NCI-H526 treated with DMSO at 0.1 percent for 48 hours (cell line): ENCODE measurements at places on chromosomes 12 and 14.

GRCh38 chr14:23136566-23137133 lies 17.6 kb upstream of the CEBPE start:
- DNase-seq, result no peak

- no peak for DNase-seq
These were observed 159.2 kb downstream of the CALM1 start for GRCh38 chr14:90556012-90556477.

DNA sequence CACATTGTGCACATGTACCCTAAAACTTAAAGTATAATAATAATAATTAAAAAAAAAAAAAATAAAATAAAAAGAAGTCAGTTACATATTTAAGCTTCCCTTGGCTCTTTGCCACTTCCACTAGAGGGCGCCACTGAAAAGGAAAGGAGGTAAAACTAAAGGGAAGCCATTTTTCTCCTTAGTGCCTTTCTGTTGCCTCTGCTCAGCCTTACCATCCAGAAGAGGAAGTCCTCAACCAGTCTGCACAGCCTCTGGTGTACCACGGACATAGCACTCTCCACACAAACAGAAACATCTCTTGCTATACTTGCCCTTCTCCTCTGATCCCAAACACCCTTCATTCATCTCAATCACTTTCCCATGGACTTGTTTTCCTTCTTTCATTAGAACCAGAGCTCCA lies 169.0 kb upstream of the EEA1 start:
- peak; percentile 3 for DNase-seq

GRCh38 chr12:56020423-56021184 lies at the start of gene IKZF4:
TSS of gene IKZF4 (plus strand) at chr12:56021043. CDS start at chr12:56021494, 451 bp downstream.
- no peak for DNase-seq

GRCh38 chr14:92409043-92409442 lies 86.1 kb downstream of the SLC24A4 start:
- no peak for DNase-seq

GRCh38 chr12:62689042-62689839 lies 222.6 kb downstream of the MON2 start:
- no peak for DNase-seq

DNA sequence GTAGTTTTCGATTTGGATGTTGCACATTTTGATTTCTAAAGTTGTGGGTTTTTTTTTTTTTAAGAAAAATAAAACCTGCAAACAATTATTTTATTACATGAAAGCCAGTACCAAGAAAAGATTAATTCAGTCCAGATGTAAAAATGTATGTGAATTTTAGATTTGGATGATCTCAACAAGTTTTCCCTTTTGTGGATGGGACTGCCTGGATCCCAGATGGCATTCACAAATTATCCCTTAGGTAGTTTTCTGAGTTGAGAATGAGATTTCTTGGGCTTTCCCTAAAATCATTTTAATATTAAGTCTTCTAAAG lies 2.8 kb downstream of the FRMD6 start:
- DNase-seq, result no peak

- no peak for DNase-seq
These were observed 94.6 kb upstream of the SCAF11 start for GRCh38 chr12:46084666-46085631.

DNA sequence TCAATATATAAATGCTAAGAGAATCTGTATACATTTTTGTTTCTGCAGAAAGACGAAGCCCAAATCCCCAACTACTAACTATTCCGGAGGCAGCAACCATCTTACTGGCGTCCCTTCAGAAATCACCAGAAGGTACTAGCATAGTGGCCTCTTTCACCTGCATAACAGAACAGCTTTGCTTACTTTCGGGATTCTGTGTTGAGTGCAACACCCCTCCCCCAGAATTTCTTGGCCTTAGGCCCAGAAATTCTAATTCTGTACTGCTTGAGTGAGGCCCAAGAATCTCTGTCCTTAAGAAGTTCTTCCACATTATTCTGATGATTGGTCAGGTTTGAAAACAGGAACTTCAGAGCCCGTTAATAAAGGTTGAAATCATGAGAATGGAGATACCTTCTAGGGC lies 2.9 kb downstream of the SPX start:
- DNase-seq, result no peak

DNA sequence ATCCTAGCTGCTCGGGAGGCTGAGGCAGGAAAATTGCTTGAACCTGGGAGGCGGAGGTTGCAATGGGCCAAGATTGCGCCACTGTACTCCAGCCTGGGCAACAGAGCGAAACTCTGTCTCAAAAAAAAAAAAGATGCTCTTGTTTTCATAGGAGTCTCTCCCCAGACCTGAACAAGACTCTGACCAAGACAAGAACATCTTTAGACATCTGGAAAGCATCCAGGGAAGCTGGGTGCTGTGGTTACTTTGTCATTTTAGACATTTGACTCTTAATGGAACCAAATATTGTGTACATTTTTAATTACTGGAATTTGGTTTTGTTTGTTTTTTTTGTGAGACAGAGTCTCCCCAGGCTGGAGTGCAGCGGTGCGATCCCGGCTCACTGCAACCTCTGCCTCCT lies 21.1 kb upstream of the ATF1 start:
- no peak for DNase-seq

DNA sequence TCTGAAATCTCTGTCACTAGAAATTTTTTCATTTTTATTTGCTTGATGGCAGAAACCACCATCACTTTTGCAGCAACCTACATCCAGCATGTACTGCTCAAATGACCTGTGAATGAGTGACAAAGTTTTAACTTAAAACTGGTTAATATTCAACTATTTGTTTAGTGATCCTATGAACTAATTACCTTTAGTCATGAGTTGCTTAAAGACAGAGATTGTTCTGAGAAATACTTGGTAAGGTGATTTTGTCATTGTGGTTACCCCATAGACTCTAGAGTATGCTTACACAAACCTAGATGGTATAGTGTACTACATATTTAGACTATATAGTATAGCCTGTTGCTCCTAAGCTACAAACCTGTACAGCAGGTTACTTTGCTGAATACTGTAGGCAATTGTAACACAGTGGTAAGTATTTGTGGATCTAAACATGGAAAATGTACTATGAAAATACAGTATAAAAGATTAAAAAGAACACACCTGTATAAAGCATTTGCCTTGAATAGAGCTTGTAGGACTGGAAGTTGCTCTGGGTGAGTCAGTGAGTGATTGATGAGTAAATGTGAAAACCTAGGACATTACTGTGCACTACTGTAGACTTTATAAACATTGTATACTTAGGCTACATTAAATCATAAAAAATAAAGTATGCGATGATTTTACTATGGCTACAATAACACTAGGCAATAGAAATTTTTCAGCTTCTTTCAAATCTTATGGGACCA lies 256.6 kb upstream of the PPFIA2 start:
- no peak for DNase-seq

- no peak for DNase-seq
These were observed at the start of gene OR4K5 for GRCh38 chr14:19920021-19920657. TSS of gene OR4K5 (plus strand) at chr14:19920607. CDS start at chr14:19920607, 0 bp downstream.

GRCh38 chr12:47754881-47755280 lies 3.8 kb downstream of the RAPGEF3 start:
- no peak for DNase-seq

DNA sequence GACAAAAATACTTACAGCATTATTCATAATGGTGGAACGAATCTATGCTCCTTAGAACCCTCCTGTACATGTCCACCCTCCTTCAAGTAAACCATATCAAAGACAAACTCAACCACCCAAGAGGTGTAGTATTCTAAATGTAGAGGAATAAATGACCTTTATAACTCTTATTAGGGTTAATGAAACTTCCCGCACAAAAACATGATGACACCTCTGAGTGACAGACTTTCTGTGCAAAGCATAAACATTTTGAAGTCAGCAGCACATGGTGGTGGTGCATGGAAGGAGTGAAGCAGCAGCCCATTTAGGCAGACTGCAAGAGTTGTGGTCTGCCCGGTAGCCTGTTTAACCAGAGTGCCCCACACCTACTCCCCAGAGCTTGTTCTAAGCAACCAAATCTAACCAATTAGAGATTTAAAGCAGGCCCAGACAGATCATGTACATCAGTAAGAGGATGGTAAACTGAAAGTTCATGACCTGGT lies 615 bp upstream of the ASB8 start:
- DNase-seq, result no peak

- DNase-seq, result no peak
These were observed 14.0 kb upstream of the PCNX1 start for GRCh38 chr14:70893062-70893845.

DNA sequence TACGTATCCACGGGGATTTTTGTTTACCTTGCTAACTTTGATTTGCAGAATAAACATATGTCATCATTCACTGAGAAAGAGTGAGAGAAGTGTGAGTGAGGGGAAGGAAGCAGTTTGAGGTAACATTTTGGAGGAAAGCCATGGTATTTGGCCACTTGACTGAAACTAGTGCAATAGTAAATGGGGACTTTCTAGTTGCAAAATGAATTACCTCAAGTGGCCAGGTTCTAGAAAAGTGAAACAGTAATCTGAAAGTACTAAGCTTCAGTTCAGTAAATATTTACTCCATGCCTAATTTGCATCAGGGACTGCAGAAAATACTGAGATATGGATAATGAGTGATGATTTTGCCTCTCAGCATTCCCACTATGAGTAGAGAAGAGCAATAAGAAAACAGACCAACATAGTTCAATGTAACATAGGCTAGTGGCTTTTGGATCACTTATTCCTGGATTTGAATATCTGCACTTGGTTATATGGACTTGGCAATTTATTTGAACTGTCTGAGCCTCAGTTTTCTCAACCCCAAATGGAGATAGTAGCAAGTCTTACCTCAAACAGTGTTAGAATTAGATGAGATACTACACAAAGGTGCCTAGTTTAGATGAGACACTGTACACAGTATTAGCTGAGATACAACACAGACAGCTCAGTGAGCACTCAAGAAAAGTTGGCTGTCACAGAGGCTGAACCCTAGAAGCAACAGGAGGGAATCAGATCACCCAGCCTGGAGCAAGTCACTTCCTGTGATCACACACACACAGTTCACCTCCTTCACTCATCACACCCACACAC lies 439.1 kb downstream of the NPAS3 start:
- DNase-seq, result no peak

- DNase-seq, result no peak
These were observed 78.7 kb downstream of the HELB start for GRCh38 chr12:66380769-66381535.

GRCh38 chr12:68559246-68559645 lies 51.5 kb upstream of the RAP1B start:
- DNase-seq, result no peak

DNA sequence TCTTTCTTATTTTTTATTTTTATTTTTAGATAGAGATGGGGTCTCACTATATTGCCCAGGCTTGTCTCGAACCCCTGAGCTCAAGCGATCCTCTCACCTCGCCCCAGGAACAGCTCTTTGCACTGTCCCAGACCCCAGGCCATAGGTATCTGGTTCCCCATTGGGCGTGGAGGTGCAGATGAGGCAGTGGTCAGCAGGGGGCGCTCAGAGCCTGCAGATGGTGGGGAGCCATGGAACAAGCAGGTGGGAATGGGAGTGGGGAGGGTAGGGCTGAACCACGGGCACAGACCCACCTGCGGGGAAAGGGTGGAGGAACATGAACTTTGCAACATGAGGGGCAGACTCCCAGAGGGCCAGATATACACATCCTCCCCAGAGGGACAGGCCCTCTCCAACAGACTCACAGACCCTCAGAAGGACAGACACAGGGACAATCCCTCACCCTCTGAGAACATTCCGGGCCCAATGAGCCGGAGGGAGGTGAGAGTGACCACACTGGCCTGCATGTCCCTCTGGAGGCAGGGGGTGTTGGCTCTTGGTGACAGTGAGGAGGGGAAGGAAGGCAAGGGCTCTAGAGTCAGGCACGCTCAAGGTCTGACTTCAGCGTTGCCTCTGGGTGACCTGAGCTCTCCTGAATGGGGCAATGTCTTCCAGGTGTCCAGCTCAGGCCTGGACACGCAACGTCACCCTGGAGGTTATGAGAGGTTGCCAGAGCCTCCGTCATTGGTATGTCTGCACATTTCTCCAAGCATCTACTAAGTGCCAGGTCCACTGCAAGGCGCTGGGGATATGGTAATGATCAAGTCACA lies 34.9 kb downstream of the KRT80 start:
- DNase-seq, result peak; percentile 39

GRCh38 chr14:61121355-61121787 lies 140.3 kb downstream of the SLC38A6 start:
- no peak for DNase-seq

DNA sequence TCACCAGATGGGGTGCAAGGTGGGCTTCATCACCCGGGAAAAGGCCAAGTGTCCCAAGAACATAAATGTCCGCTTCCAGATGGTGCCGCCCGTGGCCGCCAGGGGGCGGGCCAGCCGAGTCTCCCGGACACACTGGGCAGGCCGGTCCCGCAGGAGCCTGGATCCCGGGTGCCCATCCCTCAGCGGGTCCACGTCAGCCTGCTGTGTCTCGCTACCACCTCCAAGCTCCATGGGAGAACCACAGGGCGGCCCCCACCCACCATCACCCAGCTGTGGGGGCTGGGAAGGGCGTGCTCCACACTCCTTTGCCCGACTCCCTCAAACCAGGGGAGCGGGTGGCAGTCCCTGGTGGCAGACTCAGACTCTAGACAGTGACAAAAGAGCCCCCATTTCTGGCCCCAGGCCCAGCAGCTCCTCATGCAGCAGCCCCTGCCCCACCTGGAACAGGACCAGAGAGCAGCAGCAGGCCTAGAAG lies 22.0 kb upstream of the NUDT14 start:
- DNase-seq, result peak; percentile 25

DNA sequence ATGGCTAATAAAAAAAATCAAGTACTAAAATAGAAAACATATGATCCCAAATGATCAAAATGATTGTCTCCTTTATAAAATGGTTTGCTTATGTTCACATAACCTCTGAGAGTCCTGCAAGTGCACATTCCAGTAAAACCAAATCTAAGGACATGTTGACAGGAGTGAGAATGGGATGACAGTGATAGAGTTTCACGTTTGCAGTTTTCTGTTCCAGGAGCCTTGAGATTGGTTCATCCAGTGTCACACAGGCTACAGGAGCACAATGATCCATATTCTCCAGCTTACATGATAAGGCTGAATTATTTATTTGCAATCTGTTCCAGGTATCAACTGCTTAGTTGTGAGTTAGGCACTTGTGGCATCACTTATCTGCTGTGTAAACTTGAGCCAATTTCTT lies 1.5 kb upstream of the GYS2 start:
- no peak for DNase-seq

- DNase-seq, result no peak
These were observed 8.8 kb downstream of the SERPINA10 start for GRCh38 chr14:94284221-94284620.

- DNase-seq, result no peak
These were observed 74.6 kb downstream of the BRMS1L start for GRCh38 chr14:35900741-35901140.

GRCh38 chr14:90850487-90850886 lies 34.3 kb upstream of the TTC7B start:
- no peak for DNase-seq
